Right renal pelvis (tissue), 4 donors: ENCODE measurements at places on chromosomes 12 and 14.

DNA sequence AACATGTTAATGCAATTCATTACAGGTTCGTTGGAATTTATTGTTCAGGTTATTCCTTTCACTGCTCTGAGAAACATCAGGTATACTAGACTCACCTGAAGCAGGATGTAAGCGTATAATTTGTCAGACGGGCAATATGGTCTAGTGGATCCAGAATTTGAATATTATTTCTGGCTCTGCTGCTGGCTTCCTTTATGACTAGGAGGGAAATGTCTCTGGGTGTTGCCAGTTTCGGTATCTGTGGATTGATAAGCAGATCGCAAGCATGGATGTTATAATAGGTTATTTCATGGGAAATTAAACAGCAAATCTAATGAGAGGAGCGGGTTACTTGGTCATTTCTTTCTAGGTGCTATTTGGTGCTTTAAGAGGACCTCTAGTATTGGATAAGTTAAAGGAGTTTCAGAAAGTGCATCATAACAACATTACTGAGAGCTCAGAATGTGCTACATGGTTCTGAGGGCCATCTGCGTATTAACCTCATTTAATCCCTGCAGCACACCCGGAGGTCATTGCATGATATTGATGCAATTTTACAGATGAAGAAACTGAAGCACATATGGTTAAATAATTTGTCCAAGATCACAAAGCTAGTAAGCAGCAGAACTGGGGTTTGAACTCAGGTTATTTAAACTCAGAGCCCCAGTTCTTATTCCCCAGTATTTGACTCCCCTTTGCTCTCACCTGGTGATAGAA lies 47.3 kb upstream of the BCAT1 start:
- DNase-seq, result no peak

DNA sequence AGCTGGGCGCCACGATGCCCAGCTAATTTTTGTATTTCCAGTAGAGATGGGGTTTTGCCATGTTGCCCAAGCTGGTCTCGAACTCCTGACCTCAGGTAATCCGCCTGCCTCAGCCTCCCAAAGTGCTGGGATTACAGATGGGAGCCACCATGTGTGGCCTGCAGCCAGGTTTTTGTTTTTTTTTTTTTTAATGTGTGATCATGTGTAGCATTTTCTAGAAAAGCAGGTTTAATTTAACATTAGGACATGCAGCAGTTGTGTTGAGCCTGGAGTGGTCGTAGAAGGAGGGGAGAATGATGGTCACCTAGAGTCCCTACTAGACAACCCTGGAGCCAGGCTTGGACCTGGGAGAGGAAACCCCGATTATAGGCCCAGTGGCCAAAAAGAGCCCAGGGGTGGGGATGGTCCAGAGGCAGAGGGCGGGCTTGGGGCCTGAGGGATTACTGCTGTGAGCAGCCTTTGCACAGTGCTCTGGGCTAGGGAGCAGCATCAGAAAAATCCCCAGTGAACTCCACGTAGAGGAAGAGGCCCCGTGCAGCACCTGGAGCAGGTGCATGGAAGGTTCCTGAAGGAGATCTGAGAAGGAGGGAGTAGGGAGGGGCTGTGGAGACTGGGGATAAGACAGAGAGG lies 13.6 kb downstream of the DLK1 start:
- no peak for DNase-seq

DNA sequence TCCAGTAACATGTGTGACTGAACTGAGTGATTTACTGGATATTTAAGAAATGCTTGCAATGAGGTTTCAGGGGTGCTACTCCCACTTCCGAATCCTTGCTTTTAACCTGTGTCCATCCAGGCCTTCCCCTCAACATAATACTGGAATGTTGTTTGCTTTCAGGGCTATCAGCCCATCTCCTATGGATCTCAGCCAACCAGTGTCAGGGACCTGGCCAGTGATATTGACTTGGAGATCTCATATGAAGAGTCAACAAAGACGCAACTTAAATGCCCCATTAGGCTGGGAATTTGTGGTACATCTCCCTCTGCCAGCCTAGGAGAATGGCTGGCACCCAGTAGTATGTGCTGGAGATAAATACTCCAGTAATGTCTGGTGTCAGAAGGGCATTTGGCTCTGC lies 889 bp upstream of the IFT43 start:
- DNase-seq, result no peak

GRCh38 chr12:46945591-46945990 lies 119.8 kb upstream of the SLC38A4 start:
- no peak for DNase-seq

DNA sequence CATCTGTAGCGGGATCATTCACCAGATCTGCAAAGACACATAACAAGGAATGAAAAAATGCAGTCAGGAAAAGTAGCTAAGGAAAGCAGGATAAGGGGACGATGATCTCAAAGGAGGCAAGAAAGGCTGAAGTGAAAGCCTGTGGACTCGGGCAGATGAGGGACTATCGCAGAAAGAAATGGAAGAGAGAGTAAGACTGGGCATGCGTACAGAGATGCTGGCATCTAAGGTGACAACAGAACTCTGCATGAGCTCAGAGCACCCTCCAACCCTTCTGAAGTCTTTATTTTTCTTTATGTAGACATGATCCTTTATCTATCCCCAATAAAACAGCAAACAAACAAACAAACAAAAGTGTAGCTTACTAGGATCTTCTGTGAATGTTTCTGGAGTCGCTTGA lies 7.2 kb downstream of the MFAP5 start:
- no peak for DNase-seq

GRCh38 chr12:77229640-77230442 lies 164.5 kb upstream of the E2F7 start:
- no peak for DNase-seq

DNA sequence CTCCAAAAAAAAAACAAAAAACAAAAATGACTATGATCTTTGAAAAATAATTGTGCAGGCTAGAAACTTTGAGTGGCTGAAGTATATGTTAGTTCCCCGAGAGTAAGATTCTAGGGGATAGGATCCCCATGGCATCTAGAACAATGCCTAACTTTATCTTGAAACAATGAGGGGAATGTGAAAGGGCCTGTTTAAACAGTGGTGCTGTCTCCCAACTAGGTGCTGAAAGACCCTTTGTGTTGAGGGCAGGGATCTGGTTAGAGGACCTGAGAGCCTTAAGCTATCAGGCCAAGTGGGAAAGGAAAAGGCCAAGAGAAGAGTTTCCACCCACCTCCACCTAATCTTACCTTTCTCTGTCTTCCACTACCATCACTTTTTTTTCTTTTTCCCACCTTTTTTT lies 6.8 kb upstream of the YLPM1 start:
- DNase-seq, result no peak

DNA sequence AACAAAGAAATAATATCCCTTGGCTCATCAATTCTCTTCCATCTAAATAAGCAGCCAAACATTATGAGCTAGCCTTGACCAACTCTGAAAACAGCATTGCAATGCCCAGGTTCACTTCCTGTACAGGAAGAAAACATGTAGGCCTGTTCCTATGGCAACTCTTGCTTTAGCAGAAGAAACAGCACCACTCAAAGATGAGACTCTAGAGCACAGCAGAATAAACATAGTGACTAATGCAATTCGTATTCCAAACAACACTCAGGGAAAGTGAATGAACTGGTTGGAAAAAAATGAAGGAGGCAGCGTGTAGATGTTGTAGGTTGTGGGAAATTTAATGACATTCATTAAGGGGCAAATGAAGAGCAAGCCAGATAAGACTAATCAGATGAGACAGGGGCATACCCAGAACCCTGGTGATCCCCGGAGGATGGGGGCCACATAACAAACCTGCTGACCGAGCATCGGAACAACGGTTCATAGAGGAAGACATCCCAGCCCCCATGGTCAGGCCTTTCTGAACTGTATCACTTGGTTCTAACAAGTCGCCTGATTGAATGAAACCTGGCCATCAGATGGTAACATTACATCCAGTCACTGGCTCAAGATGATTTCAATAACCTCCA lies 9.0 kb downstream of the ARHGDIB start:
- DNase-seq, result no peak

GRCh38 chr12:18373181-18373580 lies 111.9 kb downstream of the PIK3C2G start:
- no peak for DNase-seq
